ENCODE measurements at places on chromosomes 6 and 20.

DNA sequence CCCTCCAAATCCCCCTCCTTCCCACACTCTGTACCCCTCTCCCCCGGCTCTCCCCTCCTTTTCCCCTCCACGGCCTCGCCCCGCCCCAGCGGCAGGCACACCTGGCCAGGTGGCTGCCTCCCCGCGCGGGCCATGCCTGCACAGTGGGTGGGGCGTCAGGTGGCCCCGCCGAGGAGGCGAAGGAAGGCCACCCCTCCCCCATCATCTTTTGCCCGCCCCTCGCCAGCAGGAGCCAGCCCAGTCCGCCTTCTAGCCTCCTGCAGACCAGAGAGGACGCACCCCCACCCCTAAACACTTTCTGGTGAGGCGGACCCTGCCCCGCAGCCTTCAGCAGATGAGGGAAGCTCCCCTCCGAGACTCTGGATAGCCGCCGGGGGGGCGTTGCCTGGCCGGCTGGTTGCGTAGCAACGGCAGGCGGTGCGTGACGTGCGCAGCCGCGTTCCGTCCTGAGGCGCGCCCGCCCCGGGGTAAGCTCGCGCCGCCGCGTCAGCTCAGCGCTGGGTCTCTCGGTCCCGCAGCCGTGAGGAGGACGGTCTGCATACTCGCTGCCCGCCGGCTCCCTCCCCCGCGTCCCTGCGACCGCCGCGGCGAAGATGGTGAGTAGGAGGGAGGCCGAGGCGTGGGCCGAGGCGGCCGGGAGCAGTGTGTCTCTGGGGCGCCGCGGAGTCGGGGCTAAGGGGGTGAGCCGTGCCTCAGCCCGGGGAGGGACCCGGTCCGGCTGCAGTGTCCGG is at the start of gene DSTN:
DSTN (plus strand) TSS at position 460 of the 731 bp plus-strand sequence; CDS start at position 594, 134 bp downstream.
- DNase-seq, result peak; percentile 58

- DNase-seq, result peak; percentile 30
Observed at GRCh38 chr20:32483351-32484224, 101.5 kb downstream of the NOL4L start.

DNA sequence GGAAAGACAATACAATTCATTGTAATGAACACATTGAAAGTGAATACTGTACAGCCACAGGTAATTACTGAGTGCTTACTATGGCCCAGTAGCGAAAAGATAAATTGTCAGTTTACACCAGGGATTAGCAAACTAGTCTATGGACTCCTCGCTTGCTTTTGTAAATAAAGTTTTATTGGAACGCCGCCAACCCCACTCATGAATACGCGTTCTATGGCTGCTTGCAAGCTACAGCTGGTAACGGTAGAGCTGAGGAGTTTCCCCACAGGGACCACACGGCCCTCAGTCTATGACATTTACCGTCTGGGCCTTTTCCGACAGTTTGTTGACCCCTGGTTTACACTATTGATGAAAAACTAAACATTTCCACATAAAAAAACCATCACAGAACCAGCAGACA is 24.2 kb downstream of the LAMA5 start:
- no peak for DNase-seq

GRCh38 chr6:40627316-40627715 is 40.2 kb upstream of the LRFN2 start:
- DNase-seq, result no peak

GRCh38 chr20:62927128-62927705 is 912 bp upstream of the DIDO1 start:
- no peak for DNase-seq

- DNase-seq, result no peak
Observed at GRCh38 chr20:23115822-23116221, 29.7 kb upstream of the CD93 start.

DNA sequence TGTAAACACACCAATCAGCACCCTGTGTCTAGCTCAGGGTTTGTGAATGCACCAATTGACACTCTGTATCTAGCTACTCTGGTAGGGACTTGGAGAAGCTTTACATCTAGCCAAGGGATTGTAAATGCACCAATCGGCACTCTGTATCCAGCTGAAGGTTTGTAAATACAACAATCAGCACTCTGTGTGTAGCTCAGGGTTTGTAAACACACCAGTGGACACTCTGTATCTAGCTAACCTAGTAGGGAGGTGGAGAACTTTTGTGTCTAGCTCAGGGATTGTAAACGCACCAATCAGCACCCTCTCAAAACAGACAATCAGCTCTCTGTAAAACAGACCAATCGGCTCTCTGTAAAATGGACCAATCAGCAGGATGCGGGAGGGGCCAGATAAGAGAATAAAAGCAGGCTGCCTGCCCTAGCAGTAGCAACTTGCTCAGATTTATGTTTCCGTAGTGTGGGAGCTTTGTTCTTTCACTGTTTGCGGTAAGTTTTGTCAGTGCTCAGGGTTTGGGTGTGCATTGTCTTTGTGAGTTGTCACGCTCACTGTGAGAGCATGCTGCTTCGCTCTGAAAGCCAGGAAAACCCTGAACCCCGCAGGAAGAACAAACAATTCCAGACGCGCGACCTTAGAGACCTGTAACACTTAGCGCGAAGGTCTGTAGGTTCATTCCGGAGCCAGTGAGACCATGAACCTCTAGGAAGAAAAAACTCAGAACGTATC is 37.0 kb downstream of the RIOK1 start:
- DNase-seq, result no peak

GRCh38 chr6:87297119-87297518 is 25.3 kb upstream of the SMIM8 start:
- DNase-seq, result no peak

- no peak for DNase-seq
Observed at GRCh38 chr20:37137547-37137946, 41.6 kb upstream of the RPN2 start.

DNA sequence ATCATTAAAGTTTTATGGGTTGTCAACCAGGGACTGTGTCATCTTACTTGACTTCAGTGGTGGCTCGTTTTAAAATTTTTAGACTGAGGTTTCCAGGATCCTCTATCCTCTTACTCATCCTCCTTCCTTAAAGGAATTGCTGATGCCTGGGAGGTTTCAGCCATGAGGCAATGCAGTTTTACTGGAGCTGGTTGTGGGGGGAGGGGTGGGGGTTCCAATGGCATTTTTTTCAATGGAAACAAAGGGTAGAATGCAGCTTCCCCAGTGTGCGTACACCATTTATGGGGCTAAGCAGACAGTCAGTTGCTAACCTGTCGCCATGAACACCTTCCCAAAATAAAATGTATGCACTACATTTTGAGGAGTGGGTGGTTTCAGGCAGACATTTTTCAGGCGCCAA is 88.0 kb downstream of the METTL24 start:
- DNase-seq, result no peak

- DNase-seq, result no peak
Observed at GRCh38 chr20:39898467-39898852, 790.6 kb downstream of the MAFB start.

DNA sequence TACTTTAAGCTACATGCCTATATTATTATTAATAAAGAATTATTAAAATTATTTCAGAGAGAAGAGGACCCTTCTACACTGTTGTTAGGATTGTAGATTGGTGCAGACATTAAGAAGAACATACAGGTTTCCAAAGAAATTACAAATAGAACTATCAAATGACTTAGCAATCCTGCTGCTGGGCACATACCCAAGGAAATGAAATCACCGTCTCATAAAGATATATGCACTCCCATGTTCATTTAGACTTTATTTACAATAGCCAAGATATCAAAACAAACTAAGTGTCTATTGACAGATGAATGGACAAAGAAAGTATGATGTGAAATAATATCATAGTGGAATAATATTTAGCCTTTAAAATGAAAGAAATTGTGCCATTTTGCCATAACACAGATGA is 687.7 kb upstream of the POU3F2 start:
- DNase-seq, result no peak

GRCh38 chr6:127147534-127147933 is 29.1 kb downstream of the RSPO3 start:
- DNase-seq, result no peak

GRCh38 chr6:90103056-90103800 is 193.4 kb downstream of the BACH2 start:
- no peak for DNase-seq

DNA sequence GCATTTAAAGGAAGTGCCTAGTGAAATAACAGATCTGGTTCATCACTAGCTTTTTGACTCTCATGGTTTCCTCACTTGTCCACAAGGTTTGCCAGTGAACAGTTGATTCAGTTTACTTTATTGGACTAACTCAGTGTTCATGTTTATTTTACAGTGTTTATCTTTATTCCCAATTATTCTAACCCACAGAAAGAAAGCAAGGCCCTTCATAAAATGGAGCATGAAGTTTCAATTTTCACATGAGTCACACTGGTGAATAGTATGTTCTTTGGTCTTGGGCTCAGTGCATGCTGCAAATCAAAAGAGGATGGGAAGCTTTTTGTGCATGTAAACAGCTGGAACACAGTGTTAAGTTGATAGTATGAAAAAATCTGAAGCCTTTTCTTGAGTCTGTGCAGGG is 217.6 kb upstream of the HDDC2 start:
- no peak for DNase-seq

GRCh38 chr20:8812817-8813216 is 256.1 kb upstream of the PLCB4 start:
- no peak for DNase-seq

DNA sequence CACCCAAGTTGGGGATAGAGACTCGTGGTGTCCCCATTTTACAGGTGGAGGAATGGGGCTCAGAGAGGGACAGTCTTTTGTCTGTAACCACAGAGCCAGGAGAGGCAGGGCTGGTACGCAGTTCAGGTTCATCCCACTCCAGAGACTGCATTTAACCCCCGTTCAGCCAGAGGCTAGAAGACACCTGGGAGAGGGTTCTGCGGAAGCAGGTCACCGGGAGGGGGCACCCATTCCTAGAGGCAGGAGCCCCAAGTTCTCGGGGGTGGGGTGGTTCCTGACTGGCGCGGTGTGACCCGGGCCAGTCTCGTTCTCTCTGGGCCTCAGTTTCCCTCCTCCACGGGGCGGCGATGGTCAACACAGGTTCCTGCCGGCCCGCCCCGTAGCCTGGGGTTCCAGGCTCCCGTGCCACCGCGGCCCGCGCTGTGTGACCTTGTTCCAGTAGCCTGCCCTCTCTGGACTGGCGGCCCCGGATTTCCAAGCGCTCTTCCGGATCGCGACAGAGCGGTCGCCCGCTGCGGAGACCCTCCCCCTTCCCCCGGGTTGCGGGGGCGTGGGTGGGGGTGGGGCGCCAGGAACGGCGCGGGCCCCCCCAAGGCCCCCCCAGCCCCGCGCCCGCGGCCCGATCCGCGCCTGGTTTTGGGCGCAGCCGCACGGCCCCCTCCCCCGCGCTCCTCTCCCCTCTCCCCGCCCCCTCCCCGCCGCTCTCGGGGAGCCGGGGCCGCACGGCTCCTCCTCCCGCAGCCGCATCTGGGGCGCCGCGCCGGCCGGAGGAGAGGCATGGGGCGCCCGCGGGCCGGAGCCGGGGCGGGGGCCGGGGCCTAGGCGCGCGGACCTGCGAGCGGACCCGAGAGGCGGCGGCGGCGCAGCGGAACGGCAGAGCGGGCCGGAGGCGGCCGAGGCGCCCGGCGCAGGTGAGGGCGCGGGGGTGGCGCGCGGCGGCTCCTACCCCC is at the start of gene DLGAP4:
DLGAP4 (plus strand) TSS at position 738 of the 950 bp plus-strand sequence. CDS start 125,379 bp downstream, outside the sequence.
- no peak for DNase-seq

- DNase-seq, result no peak
Observed at GRCh38 chr20:5192570-5193431, 66.0 kb downstream of the CDS2 start.

DNA sequence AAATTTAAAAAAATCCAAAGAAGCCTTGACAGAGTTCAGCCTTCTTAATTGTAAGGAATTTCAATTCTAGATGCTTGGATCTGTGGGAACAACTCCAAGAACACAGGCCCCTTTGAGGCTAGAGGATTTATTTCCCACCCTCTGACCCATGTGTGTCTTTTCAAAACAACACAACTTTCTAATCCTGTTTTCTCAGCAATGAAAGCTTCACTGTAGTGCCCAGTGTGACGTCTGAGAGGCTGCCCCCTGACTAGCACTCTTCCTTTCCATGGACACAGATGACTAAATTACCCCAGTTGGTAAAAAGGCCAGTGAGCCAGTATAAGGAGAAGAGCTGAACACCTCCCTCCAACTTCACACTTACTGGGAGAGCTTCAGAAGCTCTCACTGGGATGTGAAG is 16.5 kb upstream of the CCR6 start:
- DNase-seq, result no peak

GRCh38 chr6:2693231-2693630 is 57.5 kb downstream of the MYLK4 start:
- no peak for DNase-seq

DNA sequence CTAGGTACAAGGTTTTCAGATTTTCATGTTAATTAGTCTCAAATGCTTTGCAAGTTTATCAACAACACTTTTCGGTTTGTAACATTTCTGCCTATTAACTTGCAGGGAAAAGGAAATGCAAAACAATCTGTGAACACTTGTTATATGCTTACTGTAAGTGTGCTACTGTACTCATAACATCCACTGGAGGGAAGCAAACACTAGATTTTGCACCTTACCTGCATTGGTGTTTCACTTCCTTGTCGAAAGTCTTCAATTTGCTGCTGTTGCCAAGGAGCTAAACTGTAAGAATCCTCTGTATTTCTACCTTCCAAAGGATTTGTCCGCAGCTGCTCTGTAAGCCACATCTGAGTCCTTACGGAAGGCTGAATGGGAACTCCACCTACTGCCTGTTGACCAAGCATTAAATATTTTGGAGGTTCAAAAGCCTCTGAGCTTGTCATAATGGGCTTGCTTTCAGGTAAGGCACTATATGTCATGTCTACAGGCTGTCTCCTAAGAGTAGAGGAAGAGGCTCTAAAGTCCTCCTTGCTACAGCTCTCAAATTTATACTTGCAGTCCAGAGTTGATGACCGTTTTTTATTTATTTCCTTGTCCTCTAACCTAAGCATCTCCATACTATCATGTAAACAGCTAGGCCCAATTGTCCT is 17.3 kb downstream of the PLN start:
- no peak for DNase-seq

- no peak for DNase-seq
Observed at GRCh38 chr6:148495029-148495428, 152.4 kb downstream of the SASH1 start.

GRCh38 chr6:135796643-135797305 is 54.7 kb upstream of the PDE7B start:
- no peak for DNase-seq

- DNase-seq, result no peak
Observed at GRCh38 chr6:14618759-14619418, 501.3 kb downstream of the CD83 start.

GRCh38 chr6:3026791-3027626 is 27.3 kb downstream of the NQO2 start:
- DNase-seq, result no peak

DNA sequence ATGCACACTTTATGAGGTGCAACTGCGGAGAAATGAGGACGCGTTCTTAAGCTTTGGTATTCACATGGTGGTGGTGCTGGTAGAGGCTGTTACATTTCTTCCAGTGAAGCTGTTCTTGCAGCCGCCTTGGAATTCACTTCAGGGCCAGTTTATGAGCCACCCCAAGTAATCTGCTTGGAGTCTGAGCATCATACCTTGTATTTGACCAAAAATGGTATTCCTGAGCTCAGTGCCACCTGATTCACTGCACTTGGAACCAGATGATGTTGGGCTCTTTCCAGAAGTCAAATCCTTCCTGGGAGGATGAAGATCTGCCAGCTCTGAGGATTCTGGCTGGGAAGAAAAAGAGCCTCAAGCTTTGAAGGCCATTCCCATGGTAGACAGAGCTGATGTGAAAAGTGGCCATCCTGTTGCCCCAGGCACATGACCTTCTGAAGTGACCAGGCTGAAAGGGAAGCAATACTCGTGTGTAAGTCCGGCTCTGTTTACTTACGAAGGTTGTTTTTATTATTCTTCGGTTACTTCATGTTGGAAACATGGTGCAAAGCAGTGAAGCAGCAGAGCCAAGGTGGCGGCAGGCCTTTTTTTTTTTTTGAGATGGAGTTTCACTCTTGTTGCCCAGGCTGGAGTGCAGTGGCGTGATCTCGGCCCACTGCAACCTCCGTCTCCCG is 7.7 kb downstream of the MANBAL start:
- DNase-seq, result no peak

Measured in stimulated activated CD4-positive, alpha-beta T cell treated with anti-CD3 and anti-CD28 coated beads, Interleukin-1b, Interleukin-23, amount 100 ng/mL, for 1 hour (primary cell).